ENCODE measurements at places on chromosomes 7 and 10. TPM values are rescaled to one million over a fixed set of nuclear protein-coding genes. Genes with fewer than 3 reads are reported as not detected.
A peak's percentile ranks its signal among the peaks of the same experiment; 100 is the strongest.

Gene GRM3
- total RNA-seq: 1.9 TPM

Gene OR9A2
- total RNA-seq: 2.6 TPM

Gene SUV39H2
- 59.1 TPM for total RNA-seq

Gene RBM48
- total RNA-seq: 8.8 TPM

Gene STOX1
- 2.7 TPM for total RNA-seq

Gene MET
- 23.1 TPM for total RNA-seq

- DNase-seq: no peak
Observed at GRCh38 chr10:19993714-19994315, 177.6 kb downstream of the PLXDC2 start.

- DNase-seq: no peak
Observed at GRCh38 chr7:1544178-1544895, 11.7 kb downstream of the TMEM184A start.

- no peak for DNase-seq
Observed at GRCh38 chr7:24979470-24979862, 512 bp downstream of the OSBPL3 start.

DNA sequence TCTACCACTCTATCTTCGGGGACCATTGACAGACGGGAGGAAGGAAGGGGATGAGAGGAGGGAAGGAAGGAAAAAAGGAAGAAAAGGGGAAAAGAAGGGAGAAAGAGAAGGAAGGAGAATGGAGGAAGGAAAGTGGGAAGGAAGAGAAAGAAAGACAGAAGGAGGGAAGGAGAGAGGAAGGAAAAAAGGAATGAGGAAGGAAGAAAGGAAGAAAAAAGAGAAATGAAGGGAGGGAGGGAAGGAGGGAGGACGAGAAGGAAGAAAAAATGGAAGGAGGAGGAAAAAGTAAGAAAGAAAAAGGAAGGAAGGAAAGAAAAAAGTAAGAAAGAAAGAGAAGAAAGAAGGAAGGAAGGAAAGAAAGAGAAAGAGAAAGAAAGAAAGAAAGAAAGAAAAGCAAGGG lies 128.9 kb downstream of the ADARB2 start:
- no peak for DNase-seq

GRCh38 chr10:103554488-103555324 lies 61.2 kb downstream of the NEURL1 start:
- peak; percentile 83 for DNase-seq

DNA sequence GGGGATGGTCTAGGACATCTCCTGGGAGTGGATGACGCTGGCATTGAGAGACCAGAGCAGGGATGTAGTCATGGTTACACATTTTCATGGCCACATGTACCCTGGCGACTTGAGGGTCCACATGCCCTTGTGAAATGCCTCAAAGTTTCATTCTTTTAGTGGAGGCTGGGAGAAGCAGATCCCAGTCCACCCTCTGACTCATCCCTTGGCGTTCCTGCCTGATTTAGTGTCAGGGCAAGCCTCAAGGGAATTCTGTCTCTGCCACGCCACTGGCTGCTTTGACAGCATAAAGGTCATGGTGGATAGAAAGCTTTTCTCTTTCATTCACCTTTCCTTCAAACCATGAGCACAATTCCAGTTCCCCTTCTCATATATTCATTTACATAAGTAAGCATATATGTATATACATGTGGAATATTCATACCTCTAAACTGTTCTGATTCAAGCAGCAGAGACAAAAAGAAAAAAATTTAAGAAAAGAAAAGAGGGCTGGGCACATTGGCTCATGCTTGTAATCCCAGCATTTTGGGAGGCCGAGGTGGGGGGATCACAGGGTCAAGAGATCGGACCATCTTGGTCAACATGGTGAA lies 21.8 kb upstream of the KIF5B start:
- DNase-seq: no peak

GRCh38 chr10:119211176-119211575 lies 3.8 kb downstream of the GRK5 start:
- DNase-seq: no peak

- peak; percentile 88 for DNase-seq
Observed at GRCh38 chr10:100338434-100339036, 8.5 kb upstream of the SCD start.

- no peak for DNase-seq
Observed at GRCh38 chr10:125158601-125159485, 1.5 kb downstream of the CTBP2 start.

GRCh38 chr10:117587036-117587435 lies 44.5 kb downstream of the EMX2 start:
- DNase-seq: no peak

DNA sequence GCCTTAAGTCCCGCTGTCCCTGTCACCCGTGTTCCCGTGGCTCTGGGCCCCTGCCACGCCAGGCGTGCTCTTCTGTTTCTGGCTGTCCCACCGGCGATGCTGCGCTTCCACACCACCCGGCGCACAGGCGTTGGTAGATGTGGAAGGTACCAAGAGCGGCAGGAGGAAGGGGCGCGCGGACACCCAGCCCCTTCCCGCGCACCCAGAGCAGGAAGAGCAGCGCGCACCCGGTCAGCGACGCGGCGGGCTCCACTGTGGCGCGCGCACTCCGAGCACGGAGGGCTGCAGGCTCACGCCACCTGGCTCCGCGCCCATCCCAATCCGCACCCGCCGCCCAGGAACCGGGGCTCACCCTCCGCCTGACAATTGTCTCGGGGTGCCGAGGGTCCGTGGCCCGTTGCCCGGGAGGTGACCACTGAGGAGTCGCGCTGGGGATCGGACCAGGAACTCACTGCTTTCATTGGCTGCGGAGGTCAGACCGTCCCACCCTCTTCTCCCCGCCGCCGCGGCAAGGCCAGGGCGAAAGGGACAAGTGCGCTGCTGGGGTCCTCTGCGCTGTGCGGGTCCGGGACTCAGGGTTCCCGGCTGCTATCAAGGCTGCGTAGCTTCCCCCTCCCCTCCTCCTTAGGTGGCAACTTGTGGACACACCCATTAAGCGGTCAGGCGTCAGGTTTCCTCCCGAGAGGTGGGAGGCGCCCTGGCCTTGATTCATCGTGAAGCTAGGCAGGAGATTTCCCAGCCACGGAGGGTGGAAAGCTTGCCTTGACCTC lies 121.6 kb upstream of the ZNF92 start:
- peak; percentile 97 for DNase-seq

GRCh38 chr10:105597312-105597711 lies 956.2 kb downstream of the SORCS3 start:
- no peak for DNase-seq

DNA sequence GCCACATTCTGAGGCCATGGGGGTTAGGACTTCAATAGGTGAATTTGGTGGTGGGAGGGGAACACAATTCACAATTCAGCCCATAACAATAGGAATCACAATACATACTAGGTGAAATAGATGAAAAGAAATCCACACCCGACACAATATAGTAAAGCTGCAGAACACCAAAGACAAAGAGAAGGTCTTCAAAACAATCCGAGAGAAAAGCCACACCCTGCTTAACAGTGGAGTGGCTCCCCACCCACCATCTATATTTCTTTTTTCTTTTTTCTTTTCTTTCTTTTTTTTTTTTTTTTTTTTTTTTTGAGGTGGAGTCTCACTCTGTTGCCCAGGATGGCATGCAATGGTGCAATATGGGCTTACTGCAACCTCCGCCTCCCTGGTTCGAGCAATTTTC lies 14.7 kb upstream of the TIAL1 start:
- DNase-seq: no peak

GRCh38 chr7:140591180-140591902 lies 49.3 kb downstream of the DENND2A start:
- no peak for DNase-seq

DNA sequence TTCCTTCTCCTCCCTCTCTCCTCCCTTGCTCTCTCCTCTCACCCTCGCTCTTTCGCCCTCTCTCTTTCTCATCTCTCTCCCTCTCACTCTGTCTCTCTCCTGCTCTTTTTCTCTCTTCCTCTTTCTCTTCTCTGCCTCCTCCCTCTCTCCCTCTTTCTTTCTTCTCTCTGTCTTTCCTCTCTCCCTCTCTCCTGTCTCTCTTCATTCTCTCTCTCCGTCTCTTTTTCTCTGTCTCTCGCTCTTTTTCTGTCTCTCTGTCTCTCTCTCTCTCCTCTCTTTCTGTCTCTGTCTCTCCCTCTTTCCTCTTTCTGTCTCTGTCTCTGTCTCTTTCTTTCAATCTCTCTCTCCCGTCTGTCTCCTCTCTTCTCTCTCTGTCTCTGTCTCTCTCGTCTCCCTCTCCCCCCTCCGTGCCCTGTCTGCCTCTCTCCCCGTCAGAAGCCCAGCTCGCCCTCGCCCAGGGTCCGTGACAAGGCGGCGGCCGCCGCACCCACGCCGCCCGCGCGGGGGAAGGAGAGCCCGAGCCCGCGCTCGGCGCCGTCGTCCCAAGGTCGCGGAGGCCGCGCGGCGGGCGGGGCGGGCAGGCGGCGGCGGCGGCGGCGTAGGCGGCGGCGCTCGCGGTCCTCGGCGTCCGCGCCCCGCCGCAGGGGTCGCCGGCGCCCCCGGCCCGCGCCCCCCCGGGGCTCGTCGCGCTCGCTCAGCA lies 21.3 kb upstream of the HSPB1 start:
- no peak for DNase-seq

- peak; percentile 24 for DNase-seq
Observed at GRCh38 chr7:129610709-129611245, 743 bp upstream of the NRF1 start.

DNA sequence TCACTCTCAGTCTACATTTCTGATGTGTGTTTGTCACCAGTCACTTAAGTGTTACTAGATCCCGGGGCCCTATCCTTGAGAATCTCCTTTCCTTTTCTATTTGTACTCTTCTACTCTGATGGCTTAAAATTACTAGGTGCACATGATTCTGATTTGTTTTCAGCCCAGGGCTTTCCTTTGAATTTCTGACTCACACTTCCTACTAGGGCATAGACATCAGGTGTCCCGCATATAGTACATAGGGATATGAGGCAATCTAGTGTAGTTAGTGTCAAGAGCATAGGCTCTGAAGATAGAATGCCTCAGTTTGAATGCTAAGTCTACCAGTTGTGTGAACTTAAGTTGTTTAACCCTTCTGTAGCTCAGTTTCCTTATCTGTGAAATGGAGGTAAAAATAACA lies 49.4 kb upstream of the LRRN3 start:
- no peak for DNase-seq

GRCh38 chr10:129888784-129889616 lies 75.1 kb downstream of the EBF3 start:
- peak; percentile 90 for DNase-seq
